ENCODE measurements at places on chromosomes 5 and 9. TPM values are rescaled to one million over a fixed set of nuclear protein-coding genes. Genes with fewer than 3 reads are reported as not detected.

GRCh38 chr9:38017149-38017884 lies 51.7 kb downstream of the SHB start:
- DNase-seq, result no peak

- DNase-seq, result no peak
Observed at GRCh38 chr5:6714226-6715041, 1.2 kb downstream of the TENT4A start.

DNA sequence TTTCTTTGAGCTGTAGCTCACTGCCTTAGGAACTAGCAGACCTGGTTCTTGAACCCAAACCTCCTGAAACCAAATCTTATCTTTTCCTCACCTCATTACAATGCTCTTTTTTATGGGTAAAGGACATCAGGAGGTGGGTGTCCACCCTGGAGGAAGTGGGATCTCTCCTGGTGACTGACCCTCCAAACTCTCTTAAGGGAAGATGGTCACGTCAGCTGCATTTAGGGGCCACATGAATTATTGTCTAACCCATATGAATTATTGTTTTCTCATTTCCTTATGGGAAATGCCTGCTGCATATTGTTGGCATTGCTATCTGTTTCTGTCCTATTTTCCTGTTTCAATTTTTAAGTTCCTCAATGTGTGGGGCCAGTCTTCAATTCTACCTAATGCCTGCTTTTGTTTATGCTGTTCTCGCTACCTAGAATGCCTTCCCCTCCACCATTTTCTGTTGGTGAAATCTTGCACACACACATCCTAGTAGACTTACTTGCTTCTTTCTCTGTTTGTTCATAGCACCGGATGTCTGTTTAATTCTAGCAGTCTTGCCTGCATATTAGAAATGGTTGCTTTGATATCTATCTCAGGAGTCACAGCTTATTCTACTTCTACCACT lies 22.0 kb upstream of the SPINK1 start:
- no peak for DNase-seq

- no peak for DNase-seq
Observed at GRCh38 chr9:93860694-93861658, 94.2 kb downstream of the BARX1 start.

- peak; percentile 65 for DNase-seq
Observed at GRCh38 chr9:68507130-68507805, 33.4 kb downstream of the TMEM252 start.

DNA sequence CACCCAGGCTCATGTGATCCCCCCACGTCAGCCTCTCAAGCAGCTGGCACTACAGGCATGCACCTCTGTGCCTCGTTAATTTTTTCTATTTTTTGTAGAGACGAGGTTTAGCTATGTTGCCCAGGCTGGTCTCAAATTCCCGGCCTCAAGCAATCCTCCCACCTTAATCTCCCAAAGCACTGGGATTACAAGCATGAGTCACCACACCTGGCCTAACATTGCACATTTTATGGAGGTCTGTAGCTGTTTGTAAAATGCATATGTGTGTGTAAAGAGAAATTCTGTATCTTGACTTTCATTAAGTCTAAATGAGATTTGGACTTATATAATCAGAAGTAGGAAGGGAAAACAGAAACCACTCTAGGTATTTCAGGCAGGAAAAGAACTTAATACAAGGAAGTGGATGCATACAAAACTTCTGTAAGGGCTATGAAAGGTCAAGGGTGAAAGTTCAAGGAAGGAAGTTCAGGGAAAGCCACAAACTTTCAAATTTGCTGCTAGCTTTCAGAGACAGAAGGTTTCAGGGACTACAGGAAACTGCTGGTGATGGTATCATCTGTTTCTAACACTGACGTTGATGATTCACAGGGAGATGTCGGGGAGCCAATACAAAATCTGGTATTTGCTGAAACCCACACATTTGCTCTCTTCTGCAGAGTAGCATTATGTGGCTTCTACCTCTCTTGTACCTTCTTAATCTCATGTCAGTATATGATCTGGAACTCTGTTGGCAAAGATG lies 209.4 kb downstream of the PIK3R1 start:
- no peak for DNase-seq

- DNase-seq, result no peak
Observed at GRCh38 chr9:70093944-70094343, 50.3 kb downstream of the MAMDC2 start.

GRCh38 chr5:9861666-9862256 lies 231.6 kb upstream of the TAS2R1 start:
- no peak for DNase-seq

DNA sequence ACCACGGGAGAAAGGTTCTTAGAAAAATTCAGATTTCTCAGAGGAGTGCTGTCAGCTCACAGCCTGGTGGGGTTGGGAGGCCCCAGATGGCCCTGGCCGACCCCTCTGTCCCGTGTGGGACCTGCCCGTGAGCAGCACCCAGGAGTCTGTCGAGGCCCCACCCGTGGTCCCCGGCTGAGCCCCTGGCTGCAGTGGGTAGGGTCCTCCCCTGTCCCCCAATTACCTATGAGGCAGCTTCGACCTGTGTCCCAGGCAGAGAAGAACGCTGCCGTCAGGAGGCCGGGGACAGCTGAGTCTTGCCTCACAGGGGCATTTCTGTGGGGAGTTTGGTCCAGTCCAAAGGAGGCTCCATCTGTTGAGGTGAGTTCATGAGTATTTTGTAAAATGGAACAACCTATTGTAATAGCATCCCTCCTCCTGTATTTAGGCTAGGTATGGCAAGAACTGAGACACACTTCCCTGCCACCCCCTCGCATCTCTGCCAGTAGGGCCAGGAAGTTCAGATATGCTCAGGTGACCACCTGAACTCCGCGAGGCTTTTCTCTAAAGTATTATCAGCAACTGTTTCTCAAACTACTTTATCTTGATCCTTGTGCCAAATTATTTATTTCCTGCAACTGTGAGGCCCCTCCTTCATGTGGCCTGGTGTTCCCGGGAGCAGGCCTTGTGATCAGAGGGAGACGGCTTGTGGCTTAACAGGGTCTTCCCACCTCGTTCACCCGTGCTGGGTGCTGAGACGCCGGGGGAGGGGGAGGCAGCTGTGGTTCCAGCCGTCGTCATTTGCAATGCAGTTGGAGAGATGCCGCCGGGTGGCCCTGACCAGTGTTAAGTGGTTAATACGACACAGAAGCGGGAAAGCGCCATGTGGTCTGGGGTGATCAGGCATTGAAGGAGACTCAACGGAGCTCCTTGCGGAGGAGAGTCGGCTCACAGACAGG lies 1.7 kb downstream of the AHRR start:
- DNase-seq, result no peak

GRCh38 chr5:77850536-77851175 lies 74.5 kb upstream of the TBCA start:
- no peak for DNase-seq

DNA sequence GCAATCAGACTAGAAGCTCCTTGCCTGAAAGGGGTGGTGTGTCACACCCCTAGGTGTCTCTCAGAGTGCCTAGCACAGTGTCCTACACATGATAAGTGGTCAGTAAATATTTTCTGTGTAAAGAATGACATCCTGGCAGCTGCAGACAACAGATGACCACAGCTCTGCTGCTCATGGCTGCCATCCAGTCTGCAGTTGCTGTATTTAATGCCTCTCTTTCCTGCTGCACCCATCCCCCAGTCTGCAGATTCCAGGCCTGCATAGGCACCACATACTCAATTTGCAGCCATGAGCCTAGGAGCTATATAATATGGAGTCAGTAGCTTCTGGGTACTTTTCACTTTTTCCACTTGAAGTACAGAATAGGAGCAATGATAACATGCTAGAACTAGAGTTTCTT lies 94.9 kb upstream of the NR4A3 start:
- DNase-seq, result peak; percentile 53

DNA sequence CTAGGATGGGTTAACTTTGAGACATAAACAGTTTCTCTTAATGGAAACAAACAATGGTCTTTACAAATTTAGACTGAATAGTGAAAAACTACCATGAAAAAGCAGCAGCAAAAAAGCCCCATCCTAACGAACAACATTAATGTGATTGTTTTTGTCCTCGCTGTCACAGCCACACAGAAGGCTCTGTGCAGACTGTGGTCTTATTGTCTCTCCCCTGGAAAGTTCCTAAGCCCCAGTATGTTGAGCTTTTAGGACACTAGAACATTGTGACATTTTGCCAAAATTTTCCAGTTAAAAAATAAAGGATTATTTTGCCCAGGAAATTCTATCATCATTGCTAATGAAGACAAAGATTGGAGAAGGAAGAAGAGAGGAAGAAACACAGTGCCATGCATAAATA lies 12.6 kb upstream of the SOWAHA start:
- DNase-seq, result no peak

GRCh38 chr5:96638561-96638960 lies 23.6 kb upstream of the CAST start:
- no peak for DNase-seq

DNA sequence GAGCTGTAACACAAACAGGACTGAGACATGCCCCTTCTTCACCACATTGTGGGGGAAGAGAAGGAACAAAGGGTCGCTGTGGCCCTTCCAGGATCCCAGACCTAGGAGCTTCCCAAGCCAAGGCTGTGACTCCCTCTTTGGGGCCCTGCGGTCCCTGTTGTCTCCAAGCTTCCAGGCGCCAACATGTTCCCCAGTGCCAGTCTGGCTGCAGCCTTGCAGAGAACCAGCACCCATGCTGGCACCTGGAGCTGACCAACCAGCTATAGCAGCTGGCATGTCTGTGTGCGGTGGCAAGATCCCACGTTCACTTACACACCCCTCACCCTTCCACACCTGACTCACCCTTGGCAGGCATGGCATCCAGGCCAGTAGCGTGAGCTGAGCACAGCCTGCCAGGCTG lies 20.7 kb upstream of the FANCC start:
- DNase-seq, result no peak

DNA sequence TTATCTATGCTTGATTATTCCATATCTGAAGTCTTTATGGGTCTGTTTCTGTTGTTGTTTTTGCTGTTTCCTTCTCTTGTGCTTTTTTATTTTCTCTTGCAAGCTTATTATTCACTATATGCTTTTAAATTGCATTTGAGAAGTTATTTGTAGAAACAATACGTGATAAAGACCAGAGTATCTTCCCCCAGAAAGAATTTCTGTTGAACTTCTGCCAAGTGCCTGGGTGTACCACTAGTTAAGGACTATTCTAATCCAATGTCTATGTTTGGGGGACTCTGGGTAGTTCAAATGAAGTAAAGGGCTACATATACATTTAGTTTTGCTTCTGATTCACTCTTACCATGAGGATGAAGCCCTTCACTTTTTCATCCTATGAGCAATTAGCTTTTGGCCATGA lies 54.3 kb downstream of the SLF1 start:
- DNase-seq, result no peak

RASGRF2 gene
- polyA plus RNA-seq, result 0.35 TPM

LCN1 gene
- not detected for polyA plus RNA-seq

NR6A1 gene
- 1.5 TPM for polyA plus RNA-seq

OCLN gene
- polyA plus RNA-seq, result 1.3 TPM

CTSV gene
- 0.44 TPM for polyA plus RNA-seq

PCDHAC2 gene
- 1.7 TPM for polyA plus RNA-seq

FRRS1L gene
- 1.0 TPM for polyA plus RNA-seq

MYOT gene
- 241 TPM for polyA plus RNA-seq

CCNI2 gene
- 0.41 TPM for polyA plus RNA-seq

LEAP2 gene
- polyA plus RNA-seq, result 1.4 TPM

All from muscle of back (tissue), 13 donors.